Osteoblast (primary cell): ENCODE measurements at places on chromosomes 7 and 10.

- peak; percentile 84 for DNase-seq
These were observed 35.5 kb downstream of the COA1 start for GRCh38 chr7:43693687-43694398.

- no peak for DNase-seq
These were observed 50.8 kb upstream of the BTRC start for GRCh38 chr10:101303087-101303703.

- DNase-seq: no peak
These were observed 8.6 kb upstream of the LRRN3 start for GRCh38 chr7:111082351-111082750.

GRCh38 chr7:133364959-133365690 is 112.2 kb downstream of the EXOC4 start:
- DNase-seq: peak; percentile 41

DNA sequence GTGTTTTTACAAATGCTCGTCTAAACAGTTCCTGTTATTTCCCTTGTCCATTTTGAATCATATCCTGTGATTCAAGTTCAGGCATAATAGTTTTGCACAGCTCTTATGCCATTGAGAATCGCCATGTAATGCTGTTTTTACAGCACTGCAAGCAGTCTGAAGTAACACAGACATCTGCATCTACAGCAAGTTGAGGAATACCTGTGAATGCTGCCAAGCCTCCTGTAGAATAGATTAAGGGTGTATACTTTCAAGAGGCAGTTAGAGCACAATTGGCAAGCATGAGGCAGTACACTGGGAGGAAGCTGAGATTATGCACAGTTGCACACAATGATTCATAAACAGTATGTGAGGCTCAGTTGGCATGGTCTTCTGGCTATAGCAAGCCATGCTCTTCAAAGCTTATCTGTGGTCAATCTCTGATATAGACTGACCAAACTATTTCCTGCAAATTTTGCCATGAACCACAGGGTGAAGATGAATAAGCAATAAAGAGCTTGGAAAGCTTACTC is 121.9 kb upstream of the AKR1E2 start:
- DNase-seq: peak; percentile 92
